ENCODE measurements at places on chromosomes 6 and 20. TPM values are rescaled to one million over a fixed set of nuclear protein-coding genes. Genes with fewer than 3 reads are reported as not detected.

Gene ZNF292
- 21.3 TPM for total RNA-seq

DNA sequence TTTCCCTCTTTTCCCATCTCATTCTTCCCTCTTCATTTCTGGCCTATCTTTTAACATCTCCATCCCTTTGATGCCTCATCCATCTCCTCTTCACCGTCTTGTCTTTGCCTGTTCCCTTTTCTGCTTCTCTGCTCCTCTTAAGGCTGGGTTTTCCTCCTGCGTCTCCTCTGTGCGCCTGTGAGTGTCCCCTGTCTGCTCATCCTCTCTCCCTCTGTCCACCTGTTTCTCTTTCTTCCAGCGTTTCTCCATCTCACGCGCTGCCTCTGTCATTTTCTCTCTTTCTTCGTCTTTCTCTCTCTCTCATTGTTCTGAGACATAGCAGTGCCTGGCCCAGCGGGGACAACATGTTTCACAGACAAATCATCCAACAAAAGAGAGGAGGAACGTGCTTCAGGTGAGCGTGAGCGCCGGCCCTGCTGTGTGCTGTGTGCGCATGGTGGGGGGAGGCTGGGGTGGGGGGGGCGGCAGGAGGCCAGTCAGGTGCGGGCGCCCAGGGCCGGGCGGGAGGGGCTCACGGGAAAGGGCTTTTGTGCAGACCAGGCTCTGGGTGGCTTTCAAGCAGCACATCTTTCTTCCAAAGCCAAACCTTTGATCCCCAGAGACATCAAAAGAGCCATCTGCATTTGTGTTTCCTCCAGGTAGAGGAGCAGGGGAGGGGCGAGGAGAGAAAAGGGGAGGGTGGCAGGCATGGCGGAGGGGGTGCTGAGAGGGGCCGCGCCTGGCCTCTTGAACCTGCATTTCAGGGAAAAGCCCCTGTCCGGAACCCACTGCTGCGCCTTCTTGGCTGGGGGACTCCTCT is 121.3 kb downstream of the VEGFA start:
- no peaks in the 10 kb centered on the region for H3K36me3 ChIP-seq
- DNase-seq = peak; percentile 36
- H3K4me1 ChIP-seq = peaks cover 26% of the 10 kb centered on the region
- H3K4me3 ChIP-seq = no peak overlapping the region
- H3K27me3 ChIP-seq = no peaks in the 10 kb centered on the region
- H3K27ac ChIP-seq = no peak overlapping the region

GRCh38 chr6:39951191-39951590 is 16.9 kb upstream of the MOCS1 start:
- H3K4me1 ChIP-seq = peaks cover 10% of the 10 kb centered on the region
- DNase-seq = no peak
- H3K4me3 ChIP-seq = no peak overlapping the region
- H3K27ac ChIP-seq = peak overlapping the region; percentile 11
- H3K27me3 ChIP-seq = no peaks in the 10 kb centered on the region
- no peaks in the 10 kb centered on the region for H3K36me3 ChIP-seq

Gene TPD52L2
- total RNA-seq = 56.0 TPM

Gene MUC21
- total RNA-seq = not detected

DNA sequence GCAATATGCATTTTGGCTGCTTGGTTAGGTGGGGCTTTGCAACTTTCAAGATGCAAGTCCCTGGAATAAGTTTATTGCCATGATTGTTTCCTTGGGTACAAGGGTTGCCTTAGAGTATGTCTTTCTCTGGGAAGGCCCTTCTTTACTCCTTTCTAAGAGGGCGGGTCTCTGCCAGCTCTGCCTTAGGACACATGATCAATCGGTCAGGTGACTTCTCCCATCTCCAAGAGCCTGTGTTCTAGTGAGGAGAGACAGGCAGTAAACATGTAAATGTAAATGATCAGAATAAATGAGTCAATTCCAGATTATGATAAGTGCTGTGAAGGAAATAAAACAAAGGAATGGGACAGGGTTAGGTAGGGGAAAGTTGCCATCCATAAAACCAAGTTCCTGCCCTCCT is 43.2 kb upstream of the BCAS1 start:
- no peaks in the 10 kb centered on the region for H3K27me3 ChIP-seq
- H3K4me3 ChIP-seq = no peak overlapping the region
- DNase-seq = no peak
- H3K27ac ChIP-seq = no peak overlapping the region

Gene BEND3
- 1.8 TPM for total RNA-seq

DNA sequence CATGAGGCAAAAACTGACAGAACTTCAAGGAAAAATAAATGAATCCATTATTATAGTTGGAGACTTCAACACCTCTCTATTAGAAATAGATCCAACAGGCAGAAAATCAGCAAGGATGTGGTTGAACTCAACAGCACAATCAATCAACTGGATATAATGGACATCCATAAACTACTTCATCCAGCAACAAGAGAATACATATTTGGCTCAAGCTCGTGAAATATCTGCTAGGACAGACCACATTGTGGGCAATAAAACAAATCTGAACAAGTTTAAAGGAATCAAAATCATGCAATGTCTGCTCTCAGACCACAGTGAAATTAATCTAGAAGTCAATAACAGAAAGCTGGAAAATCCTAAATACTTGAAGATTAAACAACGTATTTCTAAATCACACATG is 362.6 kb downstream of the CD109 start:
- DNase-seq = no peak
- no peaks in the 10 kb centered on the region for H3K36me3 ChIP-seq
- no peaks in the 10 kb centered on the region for H3K27me3 ChIP-seq
- H3K4me3 ChIP-seq = no peak overlapping the region

- H3K4me1 ChIP-seq = peaks cover 2% of the 10 kb centered on the region
- no peak for DNase-seq
- no peak overlapping the region for H3K27ac ChIP-seq
- no peak overlapping the region for H3K4me3 ChIP-seq
- H3K27me3 ChIP-seq = no peaks in the 10 kb centered on the region
Measured at GRCh38 chr6:128438393-128438792, 82.0 kb downstream of the PTPRK start.

Gene RBM24
- 215 TPM for total RNA-seq

DNA sequence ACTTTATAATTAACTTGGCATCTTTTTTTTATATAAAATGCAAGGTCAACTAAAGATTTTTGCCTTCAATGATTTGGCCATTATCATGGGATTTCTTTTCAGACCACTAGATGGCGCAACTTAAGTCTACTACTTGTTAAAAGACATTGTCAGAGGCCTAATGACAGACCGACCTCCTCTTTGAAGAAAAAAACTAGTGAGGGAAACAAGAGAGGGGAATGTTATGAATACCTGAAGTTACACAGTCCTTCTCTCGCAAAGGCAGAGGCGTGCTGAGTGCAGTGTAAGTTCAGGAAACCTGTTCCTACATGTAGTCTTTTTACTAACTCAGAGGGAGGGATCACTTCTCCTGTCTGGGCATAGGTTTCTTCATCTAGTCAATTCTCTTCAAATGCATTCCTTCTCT is 9.3 kb downstream of the TRAPPC3L start:
- H3K27ac ChIP-seq = no peak overlapping the region
- no peak for DNase-seq
- H3K4me3 ChIP-seq = no peak overlapping the region
- no peaks in the 10 kb centered on the region for H3K36me3 ChIP-seq

- no peak overlapping the region for H3K27ac ChIP-seq
- H3K27me3 ChIP-seq = no peaks in the 10 kb centered on the region
- H3K36me3 ChIP-seq = no peaks in the 10 kb centered on the region
Measured at GRCh38 chr20:37369846-37370245, 23.9 kb downstream of the SRC start.

GRCh38 chr6:6927521-6928361 is 180.0 kb upstream of the RREB1 start:
- H3K4me3 ChIP-seq = peak overlapping the region; percentile 60
- DNase-seq = peak; percentile 65
- no peaks in the 10 kb centered on the region for H3K36me3 ChIP-seq
- peak overlapping the region; percentile 93 for H3K27ac ChIP-seq

DNA sequence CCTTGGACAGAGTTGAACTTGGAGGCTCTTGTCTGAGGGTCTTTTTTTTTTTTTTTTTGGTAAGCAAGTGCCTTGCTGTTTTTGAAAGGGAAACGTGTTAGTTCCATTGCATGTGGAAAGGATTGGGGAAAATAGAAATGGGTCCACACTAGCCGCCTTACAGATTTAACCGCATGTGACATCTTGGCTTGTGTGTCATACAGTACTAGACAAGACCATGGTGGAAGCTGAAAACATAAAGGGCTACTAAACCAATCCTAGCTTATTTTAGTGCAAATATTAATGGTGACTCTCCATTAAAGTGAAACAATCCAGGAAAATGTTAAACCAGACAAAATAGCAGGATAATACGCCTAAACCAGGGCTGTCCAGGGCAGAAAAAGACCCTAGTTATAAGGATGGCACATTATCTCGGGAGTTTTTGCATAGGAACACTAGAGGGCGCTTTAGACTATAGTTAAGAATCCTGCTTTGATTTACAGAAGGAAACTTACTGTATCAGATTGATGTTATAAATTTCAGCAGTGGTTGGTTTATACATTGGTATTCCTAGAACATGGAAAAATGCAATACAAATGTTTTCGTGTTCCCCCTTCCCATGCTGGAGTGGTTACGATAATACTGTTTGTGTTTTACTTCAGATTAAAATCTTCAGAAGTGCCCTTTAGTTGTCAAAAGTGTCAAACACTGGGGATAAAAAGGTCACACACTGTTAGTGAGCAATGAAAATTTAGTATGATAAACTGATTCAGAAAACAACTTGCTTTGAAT is 59.8 kb upstream of the DEK start:
- H3K27me3 ChIP-seq = no peaks in the 10 kb centered on the region
- no peak overlapping the region for H3K4me3 ChIP-seq
- peaks cover 26% of the 10 kb centered on the region for H3K4me1 ChIP-seq

DNA sequence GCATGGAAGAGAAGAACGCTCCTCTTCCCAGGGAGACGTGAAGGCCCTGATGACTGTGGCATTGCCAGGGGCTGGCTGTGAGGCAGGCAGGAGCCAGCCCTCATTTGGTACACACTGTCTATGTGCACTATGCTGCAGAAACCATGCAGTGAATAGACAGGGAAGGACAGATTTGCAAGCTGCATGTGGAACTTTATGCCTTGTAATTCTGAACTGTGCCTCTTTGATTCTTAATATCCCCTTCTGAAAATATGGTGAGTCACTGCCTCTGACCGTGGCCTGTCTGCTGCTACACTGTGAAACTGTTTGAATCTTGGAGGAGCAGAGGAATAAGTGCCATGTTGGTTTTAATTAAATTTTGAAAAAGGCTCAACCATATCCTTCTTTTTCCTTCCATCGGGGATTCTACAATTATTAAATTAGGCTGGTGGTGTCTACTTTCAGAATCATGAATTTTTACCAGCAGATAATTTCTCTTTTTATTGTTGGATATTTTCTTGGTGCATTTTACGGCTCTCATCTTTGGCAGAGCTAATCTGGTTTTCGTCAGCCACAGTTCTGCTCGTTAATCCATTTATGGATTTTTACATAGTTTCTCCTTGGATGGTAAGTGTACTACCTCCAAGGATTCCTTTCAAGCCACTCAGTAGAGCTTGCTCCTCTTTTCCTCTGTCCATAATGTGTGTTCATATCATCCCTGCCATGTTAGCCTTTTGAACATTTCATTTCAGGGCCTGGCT is 301.0 kb upstream of the SLC35B3 start:
- H3K4me3 ChIP-seq = no peak overlapping the region
- no peak overlapping the region for H3K27ac ChIP-seq
- no peak for DNase-seq
- no peaks in the 10 kb centered on the region for H3K36me3 ChIP-seq

Gene SLC32A1
- total RNA-seq = not detected

DNA sequence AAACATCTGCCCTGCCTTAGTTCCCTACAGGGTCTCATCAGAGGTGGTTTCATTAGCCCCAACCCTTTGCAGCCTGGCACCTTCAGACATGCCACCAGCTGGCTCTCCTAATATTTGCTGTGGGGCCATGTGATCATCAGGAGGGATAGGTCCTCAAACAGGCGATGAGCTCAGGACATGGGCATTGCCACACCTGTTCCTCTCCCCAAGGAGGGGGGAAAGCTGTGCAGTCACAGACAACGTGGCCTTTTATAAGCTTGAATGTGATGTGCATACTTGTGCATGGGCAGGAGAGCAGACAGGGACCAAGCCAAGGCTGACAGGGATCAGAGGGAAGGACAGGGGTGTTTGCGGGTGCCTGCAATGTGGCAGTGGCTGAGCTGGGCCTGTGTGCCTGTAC is 78.8 kb upstream of the ZNFX1 start:
- no peak overlapping the region for H3K4me3 ChIP-seq
- peaks cover 18% of the 10 kb centered on the region for H3K4me1 ChIP-seq
- peak overlapping the region; percentile 81 for H3K27ac ChIP-seq
- DNase-seq = no peak

- no peaks in the 10 kb centered on the region for H3K4me1 ChIP-seq
- H3K27me3 ChIP-seq = no peaks in the 10 kb centered on the region
- no peaks in the 10 kb centered on the region for H3K36me3 ChIP-seq
- H3K27ac ChIP-seq = no peak overlapping the region
- no peak overlapping the region for H3K4me3 ChIP-seq
Measured at GRCh38 chr6:88238065-88238464, 71.9 kb upstream of the CNR1 start.

DNA sequence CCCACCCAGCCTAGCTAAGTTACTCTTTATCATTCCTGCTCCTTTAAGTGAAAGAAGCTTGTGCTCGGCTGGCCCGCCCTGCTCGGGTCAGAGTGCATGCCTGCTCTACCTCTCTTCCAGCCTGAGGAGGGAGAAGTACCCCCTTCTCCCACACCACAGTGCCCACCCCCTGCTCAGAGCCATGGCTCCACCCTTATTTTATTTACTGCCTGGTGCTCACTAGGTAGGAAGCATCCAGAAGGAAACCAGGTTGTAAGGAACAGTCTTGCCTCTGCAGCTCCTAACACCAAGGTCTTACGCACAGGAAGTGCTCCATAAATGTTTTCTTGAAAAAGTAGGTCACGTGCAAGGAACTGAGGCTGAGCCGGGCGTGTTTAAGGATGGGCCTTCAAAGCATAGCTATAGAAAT is 105.7 kb upstream of the SNX9 start:
- H3K4me1 ChIP-seq = no peaks in the 10 kb centered on the region
- H3K36me3 ChIP-seq = no peaks in the 10 kb centered on the region
- no peaks in the 10 kb centered on the region for H3K27me3 ChIP-seq
- no peak overlapping the region for H3K4me3 ChIP-seq

DNA sequence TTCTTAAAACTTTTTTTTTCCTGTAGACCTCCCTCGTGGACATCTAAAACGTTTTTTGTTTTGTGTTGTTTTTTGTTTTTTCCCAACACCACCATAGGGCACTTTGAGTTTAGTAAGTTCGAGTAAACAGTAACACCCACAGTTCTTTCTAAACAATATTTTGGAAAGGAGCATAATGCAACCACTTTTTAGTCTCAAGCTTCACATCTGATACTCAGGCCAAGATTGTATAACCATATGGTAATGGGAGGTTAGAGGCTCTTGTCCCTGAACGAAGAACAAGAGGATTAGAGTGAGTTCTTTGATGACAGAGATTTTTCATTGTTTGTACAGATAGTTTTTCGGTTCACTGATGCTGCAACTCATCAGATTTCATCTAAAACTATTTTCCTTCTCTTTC is 144.6 kb downstream of the MTHFD1L start:
- no peak overlapping the region for H3K27ac ChIP-seq
- H3K27me3 ChIP-seq = no peaks in the 10 kb centered on the region
- no peak for DNase-seq
- H3K4me3 ChIP-seq = no peak overlapping the region
- H3K36me3 ChIP-seq = no peaks in the 10 kb centered on the region
